ENCODE measurements at places on chromosomes 1 and 21.

DNA sequence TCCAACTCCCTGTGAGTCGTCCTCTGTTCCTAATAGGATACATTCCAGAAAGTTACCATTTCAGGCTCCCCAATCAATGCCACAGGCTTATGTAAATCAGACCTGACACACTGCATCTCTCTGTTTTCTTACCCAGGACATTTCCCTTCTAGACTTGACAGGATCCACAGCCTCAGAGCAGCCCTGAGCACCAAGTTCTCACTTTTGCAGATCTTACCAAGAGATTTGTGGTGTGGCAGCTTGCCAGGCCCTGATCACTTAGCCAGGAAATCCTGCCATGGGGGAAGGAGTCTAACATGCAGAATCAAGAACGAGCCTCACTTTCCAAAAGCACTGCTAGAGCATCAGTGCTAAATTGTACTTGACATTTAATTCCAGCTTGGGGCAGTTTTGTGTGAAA is 202.9 kb downstream of the TBX15 start:
- no peak for DNase-seq

- DNase-seq, result no peak
Measured at GRCh38 chr1:37473431-37474045, 842 bp upstream of the ZC3H12A start.

- DNase-seq, result no peak
Measured at GRCh38 chr1:53165408-53165961, 23.0 kb upstream of the SLC1A7 start.

DNA sequence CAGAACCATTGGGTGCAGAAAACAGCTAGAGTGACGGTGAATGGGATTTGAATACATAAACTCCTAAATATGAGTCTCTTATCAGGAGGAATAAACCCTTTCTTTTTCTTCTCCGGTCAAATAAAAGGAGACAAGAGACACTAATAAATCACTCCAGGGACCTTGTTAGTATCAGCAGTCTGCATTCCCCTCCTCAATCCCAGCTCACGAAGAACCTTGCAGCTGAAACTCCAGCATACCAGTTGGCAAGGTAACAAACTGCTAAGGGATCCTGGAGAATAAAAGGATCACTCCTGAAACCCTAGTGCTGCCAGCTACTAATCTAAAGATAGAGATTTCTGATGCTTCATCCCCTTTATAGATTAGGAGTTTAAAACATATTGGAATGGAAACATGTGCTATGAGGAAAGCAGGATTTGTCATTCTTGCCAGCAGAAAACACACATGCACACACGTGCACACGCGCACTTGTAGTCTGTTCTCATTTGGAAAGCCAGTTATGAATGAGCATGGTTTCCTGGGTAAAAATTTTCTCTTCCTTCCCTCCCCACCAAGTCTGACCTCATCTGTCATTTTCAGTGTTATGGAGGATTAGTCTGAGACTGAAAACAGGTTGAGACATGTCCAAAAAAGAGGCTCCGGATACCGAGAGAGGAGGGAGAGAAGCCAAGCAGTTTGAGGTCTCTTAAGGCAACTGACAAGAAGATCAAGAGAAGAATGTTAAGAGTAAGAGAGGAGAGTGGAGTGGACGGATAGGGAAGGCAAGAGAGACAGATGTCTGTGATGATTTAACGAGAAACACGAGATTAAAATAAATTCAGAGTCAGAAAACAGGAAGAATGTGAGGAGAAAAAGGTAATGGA is 10.9 kb downstream of the IER5 start:
- no peak for DNase-seq

- no peak for DNase-seq
Measured at GRCh38 chr1:28195780-28196179, 19.3 kb upstream of the PTAFR start.

- no peak for DNase-seq
Measured at GRCh38 chr1:60622486-60622885, 459.9 kb upstream of the NFIA start.

DNA sequence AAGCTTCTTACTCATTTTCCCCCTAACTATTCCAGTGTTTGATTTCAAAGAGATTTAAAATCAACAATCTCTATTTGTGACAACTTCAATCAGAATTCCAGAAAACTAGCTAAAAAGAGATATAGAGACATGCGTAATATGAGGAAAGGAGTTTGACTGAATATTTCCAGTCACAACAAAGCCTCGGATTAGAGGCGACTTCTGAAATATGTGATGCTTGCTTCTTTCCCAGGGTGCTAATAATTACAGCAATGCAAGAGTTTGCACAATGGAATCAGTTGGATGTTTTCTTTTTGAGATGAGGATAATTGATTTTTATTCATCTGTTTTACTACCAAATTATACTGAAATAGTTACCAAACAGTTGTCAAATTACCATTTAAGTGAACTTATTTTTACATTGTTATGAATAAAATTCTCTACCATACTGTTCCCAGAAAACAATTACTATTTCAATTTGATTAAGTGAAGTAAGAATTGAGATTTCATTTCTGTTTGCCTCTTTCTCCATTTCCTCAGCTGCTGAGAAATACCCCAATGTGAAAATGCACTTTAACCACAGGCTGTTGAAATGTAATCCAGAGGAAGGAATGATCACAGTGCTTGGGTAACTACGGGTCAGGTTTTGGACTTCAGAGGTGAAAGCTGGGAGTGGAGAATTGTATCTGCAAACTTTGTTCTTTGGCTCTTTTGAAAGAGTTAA is 28.1 kb downstream of the KMO start:
- DNase-seq, result no peak

DNA sequence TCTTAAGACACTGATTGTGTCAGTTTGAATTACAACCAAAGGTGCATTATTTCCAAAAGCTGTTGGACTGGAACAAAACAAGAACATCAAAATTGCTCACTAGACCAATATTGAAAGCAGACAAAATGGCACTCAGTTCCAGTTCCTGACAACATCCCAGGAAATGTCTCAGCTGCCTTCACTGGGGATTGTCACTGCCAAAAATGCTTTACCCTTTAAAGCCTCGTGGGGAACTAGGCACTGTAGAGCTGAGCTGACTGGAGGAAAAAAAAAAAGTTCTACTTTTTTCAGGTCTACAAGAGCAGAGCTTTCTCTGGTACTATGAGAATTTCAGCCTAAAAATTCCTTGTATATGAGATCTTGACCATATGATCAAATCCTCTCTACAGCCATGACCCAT is 21.9 kb downstream of the GPR52 start:
- DNase-seq, result no peak

- no peak for DNase-seq
Measured at GRCh38 chr21:33047231-33047630, 21.5 kb downstream of the OLIG2 start.

- no peak for DNase-seq
Measured at GRCh38 chr1:168520832-168521231, 23.0 kb downstream of the XCL2 start.

- DNase-seq, result peak; percentile 64
Measured at GRCh38 chr1:149884433-149885338, 14.7 kb upstream of the BOLA1 start.

GRCh38 chr1:70812442-70813109 is 235.0 kb downstream of the PTGER3 start:
- no peak for DNase-seq

DNA sequence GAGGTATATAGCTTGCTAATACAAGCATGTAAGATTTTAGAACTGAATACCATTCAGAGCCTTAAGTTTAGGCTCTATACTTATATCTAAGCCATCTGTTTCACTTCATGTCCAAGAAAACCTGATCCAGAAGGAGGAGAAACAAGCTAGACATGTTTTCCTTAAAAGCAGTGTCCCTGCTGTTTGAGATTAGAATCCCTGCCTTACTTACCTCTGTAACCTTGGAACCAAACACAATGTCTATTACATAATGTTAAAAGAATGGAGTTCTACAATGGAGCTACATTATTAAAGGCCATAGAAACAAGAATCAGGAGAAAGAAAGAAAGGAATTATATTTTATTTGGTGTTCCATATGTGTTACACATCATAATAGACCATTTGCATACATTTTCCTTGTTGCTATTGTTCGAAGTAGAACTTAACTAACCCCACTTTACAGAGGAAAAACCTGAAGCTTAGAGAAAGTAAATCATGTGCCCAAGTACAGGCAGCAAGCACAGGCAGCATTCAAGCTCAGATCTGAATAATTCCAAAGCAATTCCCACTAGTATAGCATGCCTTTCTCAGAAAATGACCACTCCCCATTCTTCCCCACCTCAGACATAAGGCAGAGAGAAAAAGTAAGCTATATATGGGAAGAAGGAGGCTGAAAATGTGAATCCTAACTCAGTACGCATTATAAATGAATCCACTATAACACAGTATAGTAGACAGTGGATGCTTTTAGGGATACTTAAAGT is 380.1 kb upstream of the SPAG17 start:
- DNase-seq, result no peak

- DNase-seq, result no peak
Measured at GRCh38 chr1:28915031-28915895, 894 bp downstream of the EPB41 start.

GRCh38 chr1:46615735-46616134 is 876 bp downstream of the MOB3C start:
- no peak for DNase-seq

DNA sequence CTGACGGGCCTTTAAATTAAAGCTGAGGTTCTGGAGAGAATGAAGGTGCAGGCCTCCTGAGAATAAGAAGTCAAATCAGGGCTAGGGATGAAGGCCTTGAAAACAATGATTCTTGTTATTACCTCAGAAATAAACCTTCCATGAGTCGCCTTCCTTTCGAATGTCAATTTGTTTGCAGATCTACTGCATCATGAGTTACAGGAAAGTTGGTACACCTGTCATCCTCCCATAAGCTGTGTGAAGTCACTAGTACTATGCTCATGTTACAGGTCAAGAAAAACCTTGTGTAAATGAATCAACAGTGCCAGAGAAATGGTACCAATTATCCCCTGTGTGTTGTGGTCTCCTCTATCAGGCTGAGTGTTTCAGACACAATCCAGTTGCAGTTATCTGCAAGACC is 281.2 kb upstream of the PLXNA2 start:
- no peak for DNase-seq

Measured in B cell (primary cell).